CD8-positive, alpha-beta T cell (primary cell): ENCODE measurements at places on chromosomes 13 and 19. TPM values are rescaled to one million over a fixed set of nuclear protein-coding genes. Genes with fewer than 3 reads are reported as not detected.
A peak's percentile ranks its signal among the peaks of the same experiment; 100 is the strongest.

GRCh38 chr19:15671237-15671821 lies 1.6 kb upstream of the CYP4F12 start:
- DNase-seq = no peak

DNA sequence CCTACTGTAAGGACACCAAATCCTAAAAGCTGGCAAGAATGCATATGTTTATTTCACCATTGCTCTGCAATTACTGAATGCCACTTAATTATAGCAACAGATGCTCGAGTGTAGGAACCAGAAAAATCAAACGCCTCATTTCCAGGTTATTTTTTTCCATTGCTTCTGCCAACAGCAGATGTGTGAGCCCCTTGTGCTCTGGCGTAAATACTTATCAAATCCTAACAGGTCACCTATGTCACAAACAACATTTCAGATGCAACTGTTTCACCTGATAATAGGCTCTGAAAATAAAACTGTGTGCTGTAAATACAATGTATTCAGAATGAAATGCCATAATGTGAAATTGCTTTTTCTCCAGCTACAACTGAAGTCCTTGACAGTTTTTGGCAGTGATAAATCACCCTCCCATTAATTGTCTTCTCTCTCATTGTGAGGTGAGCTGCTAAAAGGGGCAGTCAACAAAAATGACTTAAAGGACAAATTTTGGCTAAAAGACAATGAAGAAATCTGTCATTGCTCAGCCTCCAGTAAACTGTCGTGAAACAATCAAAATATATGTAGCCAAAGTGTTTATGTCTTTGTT lies 344.0 kb downstream of the DACH1 start:
- no peak for DNase-seq

The SHISA7 gene
- not detected for total RNA-seq

The TEKTIP1 gene
- total RNA-seq = 6.4 TPM

The DNAAF3 gene
- not detected for total RNA-seq

The KCNC3 gene
- total RNA-seq = 0.39 TPM

The ZNF536 gene
- total RNA-seq = not detected

GRCh38 chr13:87999240-87999700 lies 328.1 kb downstream of the SLITRK5 start:
- no peak for DNase-seq

- DNase-seq = no peak
Observed at GRCh38 chr19:15926484-15926883, 7.8 kb downstream of the CYP4F11 start.

The ANGPTL8 gene
- not detected for total RNA-seq

The EDNRB gene
- not detected for total RNA-seq

GRCh38 chr19:12872941-12873890 lies 8.0 kb downstream of the DNASE2 start:
- DNase-seq = peak; percentile 21

The PBX4 gene
- total RNA-seq = 48.8 TPM

The EDDM13 gene
- not detected for total RNA-seq

The INAFM1 gene
- total RNA-seq = 14.7 TPM

The IGFL3 gene
- not detected for total RNA-seq

The SKA3 gene
- total RNA-seq = 0.36 TPM

GRCh38 chr19:39737351-39737750 lies 478 bp downstream of the CLC start:
- no peak for DNase-seq

The FCER2 gene
- total RNA-seq = 3.9 TPM

The IGFL2 gene
- total RNA-seq = not detected

- DNase-seq = no peak
Observed at GRCh38 chr19:49337267-49338022, 2.2 kb downstream of the CD37 start.

The ACP7 gene
- total RNA-seq = not detected

DNA sequence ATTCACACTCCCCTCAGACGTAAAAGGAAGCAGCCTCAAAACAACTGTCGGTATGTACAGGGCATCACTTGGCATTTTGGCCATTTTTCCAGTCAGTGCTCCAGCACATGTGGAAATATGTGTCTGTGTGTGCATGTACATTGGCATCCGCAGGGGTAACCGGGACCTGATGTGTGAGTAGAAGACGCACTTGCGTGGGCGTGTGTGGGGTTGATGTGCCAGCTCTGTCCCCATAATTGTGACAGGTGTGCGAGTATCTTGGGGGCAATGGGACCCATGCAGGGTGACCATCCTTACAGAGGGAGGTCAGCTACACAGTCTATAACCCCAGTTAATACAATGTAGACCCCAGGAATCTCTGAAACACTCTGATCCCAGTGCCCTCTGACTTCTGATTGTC lies 7.3 kb upstream of the ZNF331 start:
- DNase-seq = no peak

GRCh38 chr13:111005808-111006505 lies 91.1 kb upstream of the ANKRD10 start:
- no peak for DNase-seq

- no peak for DNase-seq
Observed at GRCh38 chr19:14762111-14762510, 16.2 kb downstream of the ADGRE2 start.

The ZSCAN4 gene
- total RNA-seq = not detected

DNA sequence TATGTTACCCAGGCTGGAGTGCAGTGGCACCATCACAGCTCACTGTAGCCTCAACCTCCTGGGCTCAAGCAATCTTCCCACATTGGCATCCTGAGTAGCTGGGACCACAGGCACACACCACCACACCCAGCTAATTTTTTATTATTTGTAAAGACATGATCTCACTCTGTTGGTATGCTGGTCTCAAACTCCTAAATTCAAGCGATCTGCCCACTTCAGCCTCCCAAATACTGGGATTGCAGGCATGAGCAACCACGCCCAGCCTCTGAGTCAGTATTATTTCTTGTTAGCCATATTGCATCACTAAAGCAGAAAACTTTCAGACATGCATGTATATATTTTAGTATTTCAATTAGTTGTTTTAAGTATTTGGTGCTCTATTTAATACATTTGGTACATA lies 376.4 kb downstream of the GPC6 start:
- no peak for DNase-seq

GRCh38 chr13:113465300-113465699 lies 12.0 kb upstream of the ADPRHL1 start:
- DNase-seq = no peak

DNA sequence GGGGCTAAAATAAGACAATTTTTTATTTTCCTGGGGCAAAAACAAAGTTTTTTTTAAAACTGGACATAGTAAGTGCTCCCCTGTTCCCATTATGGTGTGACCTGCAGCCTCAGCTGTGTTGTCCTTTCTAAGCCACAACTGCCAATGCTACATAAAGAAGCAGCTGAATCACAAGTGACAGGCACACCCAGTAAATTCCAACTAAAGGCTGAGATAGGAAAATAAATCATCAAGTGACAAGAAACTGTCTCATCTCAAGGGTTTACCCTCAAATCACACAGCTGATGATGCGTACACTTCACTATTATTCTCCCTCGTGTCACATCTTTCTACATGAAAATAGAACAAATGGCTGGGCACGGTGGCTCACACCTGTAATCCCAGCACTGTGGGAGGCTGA lies 28.7 kb downstream of the STK24 start:
- no peak for DNase-seq

The ZNF584 gene
- total RNA-seq = 1.2 TPM

The F10 gene
- not detected for total RNA-seq

The LYPD5 gene
- not detected for total RNA-seq

DNA sequence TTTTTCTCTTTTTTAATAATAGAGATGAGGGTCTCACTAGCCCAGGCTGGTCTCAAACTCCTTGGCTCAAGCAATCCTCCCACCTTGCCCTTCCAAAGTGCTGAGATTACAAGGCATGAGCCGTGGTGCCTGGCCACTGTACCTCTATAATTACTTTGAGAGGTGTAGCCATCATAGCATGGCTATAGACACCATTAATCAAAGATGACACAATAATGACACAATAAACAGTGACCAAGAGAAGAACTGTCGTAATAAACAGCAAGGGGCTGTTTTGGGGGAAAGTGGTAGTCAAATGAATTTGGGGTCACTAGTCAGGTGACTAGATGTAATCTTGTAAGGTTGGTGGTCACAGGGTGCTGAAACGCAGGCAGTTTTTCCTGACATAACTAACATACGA lies 30.4 kb downstream of the KLF5 start:
- no peak for DNase-seq

The KLHL1 gene
- total RNA-seq = not detected

DNA sequence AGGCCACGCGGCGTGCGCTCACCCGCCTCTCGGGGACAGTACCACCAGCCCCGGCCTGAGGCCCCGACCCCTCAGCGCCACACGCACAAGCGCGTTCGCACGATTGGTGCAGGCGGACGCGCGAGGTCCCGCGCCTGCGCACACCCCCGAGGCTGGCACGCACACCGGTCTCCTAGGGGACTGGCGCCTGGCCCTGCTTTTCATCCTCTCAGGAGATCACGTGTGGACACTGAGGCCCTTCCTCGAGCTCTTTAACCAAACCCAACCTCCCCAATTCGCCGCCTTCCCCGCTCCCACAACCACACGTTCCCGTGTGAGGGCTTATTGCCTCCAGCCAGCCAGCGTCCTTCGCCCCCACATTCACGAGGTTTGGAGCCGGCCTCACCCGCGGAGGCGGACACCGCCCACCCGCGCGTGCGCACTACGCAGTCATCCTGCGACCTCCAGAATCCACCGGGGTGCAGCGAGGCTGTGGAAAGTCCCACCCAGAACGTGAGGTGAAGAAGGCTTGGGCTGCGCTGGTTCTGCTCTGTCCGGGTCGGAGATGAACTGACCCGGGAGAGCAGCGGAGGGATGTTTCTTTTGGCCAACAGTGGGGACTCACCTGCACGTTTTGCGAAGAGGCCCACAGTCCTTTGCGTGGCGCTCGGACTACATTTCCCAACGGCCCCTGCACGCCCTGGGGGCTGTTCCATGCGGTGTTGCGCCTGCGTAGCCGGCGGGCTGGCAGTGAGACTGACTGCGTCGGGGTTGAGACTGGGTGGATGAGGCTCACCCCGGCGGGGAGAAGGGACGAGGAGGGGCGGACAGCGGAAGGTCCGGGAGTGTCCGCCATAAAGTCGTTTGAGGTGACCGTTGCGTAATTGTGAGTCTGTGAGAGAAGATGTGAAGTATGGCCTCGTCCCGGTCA lies 539 bp upstream of the ZNF667 start:
- peak; percentile 63 for DNase-seq

The KLK14 gene
- not detected for total RNA-seq
